ENCODE measurements at places on chromosomes 1 and 21. TPM values are rescaled to one million over a fixed set of nuclear protein-coding genes. Genes with fewer than 3 reads are reported as not detected.

DNA sequence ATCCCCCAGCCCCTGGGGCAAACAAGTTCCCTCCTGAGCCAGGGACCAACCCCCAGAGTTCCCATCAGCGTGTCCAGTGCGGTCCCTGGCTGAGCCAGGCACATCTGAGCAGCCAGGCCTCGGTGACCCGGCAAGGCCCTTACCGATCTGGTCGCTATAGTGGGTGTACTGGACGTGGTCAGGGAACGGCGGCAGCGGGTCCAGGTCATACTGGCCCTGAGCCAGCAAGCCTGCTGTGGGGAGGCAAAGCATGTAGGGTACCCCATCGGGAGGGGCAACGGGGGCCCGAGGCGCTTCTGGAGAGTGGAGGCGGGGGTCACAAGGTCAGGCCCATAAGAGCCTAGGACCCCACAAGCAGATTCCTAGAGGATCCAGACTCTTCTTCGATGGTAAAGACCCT lies 3.5 kb downstream of the MFAP2 start:
- no peak for DNase-seq

The AMY1C gene
- 8.7 TPM for total RNA-seq

GRCh38 chr1:106675558-106675957 lies 380.9 kb upstream of the PRMT6 start:
- no peak for DNase-seq

The IGSF9 gene
- 2.2 TPM for total RNA-seq

DNA sequence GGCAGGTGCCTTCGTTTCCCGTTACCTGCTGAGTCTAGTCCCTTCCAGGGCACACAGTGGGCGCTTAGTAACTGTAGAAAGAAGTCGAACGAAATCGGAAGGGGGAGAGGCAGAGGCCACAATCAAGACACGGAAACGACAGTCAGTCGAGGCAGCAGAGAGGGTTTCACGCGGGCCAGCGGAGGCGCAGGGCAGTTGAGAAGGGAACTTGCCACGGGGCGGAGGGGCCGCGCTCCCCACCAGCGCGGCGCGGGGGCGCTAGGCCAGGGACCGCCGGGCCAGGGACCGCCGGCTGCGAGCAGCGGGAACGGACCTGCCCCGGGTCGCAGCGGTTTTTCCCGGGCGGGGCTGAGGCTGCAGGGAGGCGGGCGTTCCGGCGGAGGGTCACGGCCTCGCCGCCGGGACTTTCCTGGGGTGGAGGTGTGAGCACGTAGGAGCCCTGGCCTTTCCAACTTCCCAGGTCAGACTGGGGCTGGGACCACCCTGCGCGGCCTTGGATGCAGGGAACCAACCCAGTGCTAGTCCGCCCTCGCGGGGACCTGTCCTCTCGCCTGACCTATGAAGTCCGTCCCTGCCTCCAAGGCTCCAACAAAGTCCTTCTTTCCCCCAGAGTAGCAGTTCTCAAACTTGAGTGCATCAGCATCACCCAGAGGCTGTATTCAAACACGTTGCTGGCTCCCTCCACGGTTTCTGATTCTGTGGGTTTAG lies 150.1 kb upstream of the FGGY start:
- peak; percentile 70 for DNase-seq

The EXTL1 gene
- total RNA-seq = 0.49 TPM

- no peak for DNase-seq
Measured at GRCh38 chr21:41213021-41213420, 45.1 kb downstream of the BACE2 start.

The CD247 gene
- total RNA-seq = 8.9 TPM

DNA sequence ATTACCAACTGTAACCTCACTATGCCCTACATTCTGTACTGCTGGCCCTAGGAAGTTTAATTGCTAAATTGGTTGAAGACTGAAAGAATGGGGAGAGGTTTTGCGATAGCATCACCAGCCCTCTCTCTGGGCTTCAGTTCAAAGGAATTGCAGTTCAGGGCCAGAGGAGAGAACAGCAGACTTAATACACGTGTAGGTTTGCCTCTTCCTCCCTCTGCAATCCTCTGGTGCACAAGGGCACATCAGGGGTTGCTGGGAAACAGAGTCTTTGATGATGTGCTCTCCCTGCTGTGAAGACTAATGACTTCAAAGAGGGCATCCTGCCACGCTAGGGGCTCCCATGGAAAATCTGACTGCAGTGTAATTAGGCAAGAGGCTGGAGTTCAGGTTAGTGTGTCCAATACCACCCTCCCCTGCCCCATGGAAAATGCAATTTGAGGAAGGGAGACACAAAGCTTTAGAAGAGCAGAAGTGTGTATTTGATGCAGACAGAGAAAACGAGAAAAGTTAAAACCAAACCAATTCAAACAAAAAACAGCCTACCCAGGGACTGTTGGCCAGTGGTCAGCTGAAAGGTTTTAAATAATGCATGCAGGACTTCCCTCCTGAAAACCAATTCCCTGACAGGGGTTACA lies 167.9 kb downstream of the ASTN1 start:
- DNase-seq = no peak

- no peak for DNase-seq
Measured at GRCh38 chr1:162994921-162995320, 74.2 kb upstream of the RGS4 start.

GRCh38 chr1:64938991-64939390 lies 27.4 kb downstream of the JAK1 start:
- DNase-seq = no peak

DNA sequence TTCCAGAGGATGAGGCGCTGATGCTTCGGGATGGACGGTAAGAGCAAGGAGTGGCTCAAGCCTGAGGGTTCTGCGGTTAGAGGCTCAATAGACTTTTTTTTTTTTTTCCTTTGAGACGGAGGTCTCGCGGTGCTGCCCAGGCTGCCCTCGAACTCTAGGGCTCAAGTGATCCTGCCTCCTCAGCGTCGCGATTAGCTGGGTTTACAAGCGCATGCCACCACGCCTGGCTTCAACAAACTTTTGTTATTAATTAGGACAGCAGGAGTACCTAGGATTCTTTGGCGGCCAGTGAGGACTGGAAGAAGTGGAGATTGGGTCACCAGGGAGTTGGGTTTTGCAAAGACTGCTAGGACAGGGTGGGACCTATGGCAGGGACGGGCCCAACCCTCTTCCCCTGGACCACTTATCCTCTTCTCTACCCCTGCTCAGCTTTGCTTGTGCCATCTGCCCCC lies 587 bp downstream of the SCNM1 start:
- no peak for DNase-seq

DNA sequence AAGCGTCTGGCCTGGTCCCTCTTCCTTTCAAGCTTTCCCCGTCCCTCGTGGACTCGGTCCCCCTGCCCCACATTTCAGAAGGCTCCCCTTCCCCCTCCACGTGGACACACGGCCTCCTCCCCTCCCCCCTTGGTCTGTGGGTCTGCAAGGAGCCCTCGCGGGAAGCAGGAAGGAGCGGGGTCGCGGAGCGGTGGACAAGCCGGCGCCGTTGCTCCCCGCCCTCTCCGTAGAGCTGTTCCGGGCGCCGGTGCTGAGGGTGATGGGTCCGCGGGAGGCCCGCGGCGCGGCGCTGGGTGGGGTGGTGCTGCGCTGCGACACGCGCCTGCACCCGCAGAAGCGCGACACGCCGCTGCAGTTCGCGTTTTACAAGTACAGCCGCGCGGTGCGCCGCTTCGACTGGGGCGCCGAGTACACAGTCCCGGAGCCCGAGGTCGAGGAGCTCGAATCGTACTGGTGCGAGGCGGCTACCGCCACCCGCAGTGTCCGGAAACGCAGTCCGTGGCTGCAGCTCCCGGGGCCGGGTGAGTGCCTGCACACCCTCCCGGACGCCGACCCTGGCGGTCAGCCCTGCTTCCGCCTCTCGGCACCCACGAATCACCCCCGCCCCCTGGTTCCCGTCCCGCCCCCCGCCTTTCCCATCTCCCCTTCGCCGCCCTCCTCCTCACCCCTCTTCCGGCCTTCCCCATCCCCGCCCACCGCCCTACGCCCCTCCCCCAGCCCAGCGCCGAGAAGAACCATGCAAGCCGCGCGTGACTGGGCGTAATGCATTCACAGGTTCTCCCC lies 5.3 kb downstream of the FCRLB start:
- DNase-seq = peak; percentile 94

The TDRD10 gene
- 21.7 TPM for total RNA-seq

DNA sequence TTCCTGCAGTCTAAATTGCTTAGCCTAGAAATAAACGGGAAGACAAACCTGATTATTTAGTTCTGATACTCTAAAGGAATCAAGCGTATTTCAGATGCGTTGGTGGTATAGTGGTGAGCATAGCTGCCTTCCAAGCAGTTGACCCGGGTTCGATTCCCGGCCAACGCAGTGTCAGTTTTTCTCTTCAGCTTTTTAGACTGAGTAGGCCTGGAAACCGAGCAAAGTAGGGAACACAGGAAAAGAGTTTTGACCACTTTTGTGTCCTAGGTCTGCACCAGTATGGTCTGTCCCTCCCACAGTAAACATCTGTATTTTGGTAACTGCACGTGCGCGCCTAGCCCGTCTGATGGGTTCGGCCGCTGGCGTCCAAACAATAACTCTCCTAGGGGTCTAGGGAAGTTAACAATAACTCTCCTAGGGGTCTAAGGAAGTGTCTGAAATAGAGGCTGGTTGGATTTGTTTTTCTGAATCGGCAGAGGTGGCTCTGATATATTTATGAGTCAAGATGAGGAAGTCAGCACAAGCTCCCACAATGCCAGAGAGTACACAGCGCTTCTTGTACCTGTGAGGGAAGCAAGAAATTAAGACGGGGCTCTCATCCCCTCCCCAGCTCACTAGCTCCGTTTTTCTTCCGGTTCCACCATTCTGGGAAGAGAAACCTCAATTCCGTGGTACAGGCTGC lies 15.6 kb upstream of the HJV start:
- peak; percentile 85 for DNase-seq

GRCh38 chr1:57889676-57890320 lies 465.9 kb upstream of the DAB1 start:
- DNase-seq = no peak

GRCh38 chr1:223216531-223217205 lies 73.6 kb upstream of the TLR5 start:
- no peak for DNase-seq

- DNase-seq = no peak
Measured at GRCh38 chr1:64532646-64533045, 62.7 kb downstream of the CACHD1 start.

The EPB41 gene
- 67.0 TPM for total RNA-seq

The C1orf87 gene
- 1.7 TPM for total RNA-seq

GRCh38 chr1:8267307-8267706 lies 50.6 kb upstream of the SLC45A1 start:
- DNase-seq = no peak

GRCh38 chr1:46519209-46519608 lies 29.6 kb downstream of the DMBX1 start:
- no peak for DNase-seq

GRCh38 chr1:206143537-206144172 lies 26.5 kb upstream of the AVPR1B start:
- DNase-seq = no peak

The ACTL8 gene
- total RNA-seq = not detected

DNA sequence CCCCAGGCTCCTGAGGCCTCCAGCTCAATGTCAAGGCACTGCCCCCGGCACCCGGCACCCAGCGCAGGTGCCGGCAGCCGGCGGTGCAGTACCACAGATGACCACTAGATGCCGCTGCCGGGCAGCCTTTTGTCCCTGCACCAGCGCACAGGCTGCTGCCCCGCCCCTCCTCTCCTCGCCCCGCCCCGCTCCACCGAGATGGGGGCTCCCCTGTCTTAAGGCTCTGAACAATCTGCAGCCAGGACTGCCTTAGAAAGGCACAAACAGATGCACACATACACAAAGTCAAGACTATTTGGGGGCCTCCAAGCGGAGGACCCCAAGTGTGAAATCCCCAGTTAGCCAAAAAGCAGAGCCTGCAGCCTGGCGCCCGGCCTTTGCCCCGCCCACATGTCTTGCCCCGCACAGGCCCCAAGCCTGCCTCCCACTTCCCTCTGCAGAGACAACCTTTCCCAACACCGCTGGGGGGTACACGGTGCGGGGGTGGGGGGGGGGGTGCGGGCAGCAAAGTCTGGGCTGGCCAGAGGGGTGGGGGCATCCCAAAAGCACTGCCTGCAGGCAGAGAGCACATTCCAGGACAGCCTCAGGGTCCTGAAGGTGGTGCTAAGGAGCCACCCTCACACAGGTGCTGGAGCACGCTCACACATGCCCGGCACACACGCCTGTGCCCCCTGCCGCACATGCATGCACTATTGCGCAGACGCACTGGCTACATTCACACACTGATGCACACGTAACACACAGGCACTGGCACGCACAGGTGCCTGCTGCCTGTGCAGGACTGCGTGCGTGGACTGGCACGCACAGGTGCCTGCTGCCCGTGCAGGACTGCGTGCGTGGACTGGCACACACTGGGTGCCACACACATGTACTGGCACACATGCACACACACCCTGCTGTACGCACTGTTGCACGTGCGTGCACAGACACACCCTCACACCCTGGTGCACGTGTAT lies 37.1 kb downstream of the ARHGEF16 start:
- peak; percentile 89 for DNase-seq

The FMO2 gene
- 392 TPM for total RNA-seq

- no peak for DNase-seq
Measured at GRCh38 chr1:36128126-36128904, 3.3 kb upstream of the COL8A2 start.

DNA sequence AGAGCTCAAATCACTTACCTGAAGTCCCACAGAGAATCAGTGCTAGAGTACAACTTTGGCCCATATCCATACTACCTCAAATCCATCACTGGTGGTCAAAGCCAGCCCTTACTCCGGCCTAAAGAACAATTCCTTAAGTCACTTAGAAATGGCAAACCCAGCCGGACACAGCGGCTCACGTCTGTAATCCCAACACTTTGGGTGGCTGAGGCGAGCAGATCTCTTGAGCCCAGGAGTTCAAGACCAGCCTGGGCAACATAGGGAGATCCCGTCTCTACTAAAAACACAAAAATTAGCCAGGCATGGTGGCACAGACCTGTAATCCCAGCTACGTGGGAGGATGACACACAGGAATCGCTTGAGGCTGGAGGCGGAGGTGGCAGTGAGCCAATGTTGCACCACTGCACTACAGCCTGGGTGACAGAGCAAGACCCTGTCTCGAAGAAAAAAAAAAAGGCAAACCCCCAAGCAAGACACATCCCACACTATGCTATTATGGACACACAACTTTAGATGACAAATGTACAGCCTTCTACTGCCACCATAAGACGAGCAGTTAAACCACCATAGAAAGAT lies 24.0 kb downstream of the NPHP4 start:
- peak; percentile 29 for DNase-seq

The FLG2 gene
- not detected for total RNA-seq

DNA sequence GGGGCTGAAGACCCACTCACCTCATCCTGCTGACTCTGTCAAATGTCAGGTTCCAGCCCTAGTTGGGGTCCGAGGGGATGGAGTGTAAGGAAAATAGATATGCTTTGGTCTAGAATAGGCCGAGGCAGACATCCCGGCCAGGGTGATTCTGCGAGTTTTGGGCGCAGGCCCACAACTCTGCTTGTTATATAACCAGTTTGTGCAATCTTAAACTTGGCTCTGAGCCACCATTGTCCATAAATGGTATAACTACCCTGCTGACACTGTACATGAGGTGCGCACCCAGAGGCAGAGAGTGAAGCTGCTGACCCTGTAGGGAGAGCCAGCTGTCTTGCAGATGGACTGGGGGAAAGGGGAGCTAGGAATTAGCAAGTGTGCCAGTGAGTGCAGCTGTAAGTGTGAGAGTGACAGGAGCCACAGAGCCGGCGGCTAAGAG lies 1388.8 kb downstream of the AMY1C start:
- DNase-seq = no peak

GRCh38 chr1:178048426-178048825 lies 45.5 kb upstream of the RASAL2 start:
- no peak for DNase-seq

The BATF3 gene
- total RNA-seq = 10.0 TPM

Data from upper lobe of right lung (tissue), 1 donor.